ENCODE measurements at places on chromosomes 5 and 9.

- DNase-seq = no peak
Measured at GRCh38 chr9:4748612-4749011, 7.6 kb upstream of the AK3 start.

DNA sequence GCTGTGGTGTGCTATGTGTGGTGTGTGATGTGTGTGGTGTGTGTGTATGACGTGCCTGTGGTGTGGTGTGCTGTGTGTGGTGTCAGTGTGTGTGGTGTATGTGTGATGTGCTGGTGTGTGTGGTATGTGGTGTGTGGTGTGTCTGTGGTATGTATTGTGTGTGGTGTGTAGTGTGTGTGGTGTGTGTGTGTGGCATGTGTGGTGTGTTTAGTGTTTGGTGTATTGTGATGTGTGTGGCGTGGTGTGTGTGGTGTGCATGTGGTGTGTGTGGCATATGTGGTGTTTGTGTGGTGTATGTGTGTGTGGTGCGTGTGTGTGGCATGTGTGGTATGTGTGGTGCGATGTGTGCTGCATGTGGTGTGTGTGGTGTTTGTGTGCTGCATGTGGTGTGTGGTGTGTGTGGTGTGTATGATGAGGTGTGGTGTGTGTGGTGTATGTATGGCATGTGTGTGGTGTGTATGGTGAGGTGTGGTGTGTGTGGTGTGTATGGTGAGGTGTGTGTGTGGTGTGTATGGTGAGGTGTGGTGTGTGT lies 18.3 kb upstream of the RNU6ATAC start:
- DNase-seq = peak; percentile 9

GRCh38 chr9:32502464-32502863 lies 23.5 kb downstream of the RIGI start:
- no peak for DNase-seq

DNA sequence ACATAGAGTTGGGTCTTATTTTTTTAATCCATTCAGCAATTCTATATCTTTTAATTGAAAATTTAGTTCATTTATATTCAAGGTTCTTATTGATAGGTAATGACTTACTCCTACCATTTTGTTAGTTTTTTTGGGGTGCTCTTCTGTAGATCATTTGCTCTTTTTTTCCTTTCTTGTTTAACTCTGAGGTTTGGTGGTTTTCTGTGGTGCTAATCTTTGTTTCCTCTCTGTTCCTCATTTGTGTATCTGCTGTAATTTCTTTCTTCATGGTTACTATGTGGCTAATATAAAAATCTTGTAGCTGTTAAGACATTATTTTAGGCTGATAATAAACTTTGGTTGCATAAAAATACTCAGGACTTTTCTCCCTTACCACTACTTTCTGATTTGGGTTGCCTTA lies 181.6 kb upstream of the DMRTA1 start:
- DNase-seq = no peak

GRCh38 chr9:129160712-129161533 lies 17.1 kb downstream of the IER5L start:
- DNase-seq = no peak

DNA sequence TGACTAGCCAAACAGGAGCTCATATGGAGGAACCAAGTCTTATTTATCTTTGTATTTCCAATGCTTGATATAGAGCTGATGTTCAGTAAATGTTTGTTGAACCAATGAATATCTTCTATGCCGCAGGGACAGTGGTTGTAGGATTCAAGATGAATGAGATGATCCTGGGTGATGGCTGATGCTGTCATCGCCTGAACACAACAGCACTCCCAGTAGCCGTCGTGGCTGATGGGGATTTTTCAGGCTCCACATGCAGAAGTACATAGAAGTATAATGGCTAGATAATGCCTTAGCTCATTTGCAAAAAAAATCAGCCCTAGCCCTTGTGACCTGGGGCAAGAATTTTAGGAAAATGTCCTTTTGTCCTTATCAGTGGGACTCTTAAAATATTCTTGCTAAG lies 69.0 kb upstream of the OR13F1 start:
- no peak for DNase-seq

DNA sequence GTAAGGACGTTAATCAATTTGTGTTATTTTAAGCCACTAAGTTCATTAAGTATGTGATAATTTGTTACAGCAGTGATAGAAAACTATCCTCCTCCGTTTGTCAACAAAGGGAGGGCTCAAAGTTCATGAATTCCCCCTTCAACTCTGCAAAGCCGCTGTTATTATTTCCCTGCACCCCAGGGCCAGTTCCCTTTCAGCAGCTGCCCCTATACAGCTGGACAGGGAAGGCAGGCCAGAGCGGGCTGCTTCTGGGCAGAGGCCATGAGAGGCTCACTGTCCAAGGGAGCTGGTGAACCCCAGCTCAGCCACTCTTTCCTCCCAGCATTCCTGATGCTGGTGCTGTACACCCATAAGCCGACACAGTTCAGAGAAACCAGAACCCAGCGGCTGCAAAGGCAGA lies 102.4 kb upstream of the GPR151 start:
- DNase-seq = no peak

- no peak for DNase-seq
Measured at GRCh38 chr5:72673623-72674022, 142.8 kb upstream of the TNPO1 start.

- DNase-seq = no peak
Measured at GRCh38 chr9:72791436-72791835, 161.4 kb downstream of the ALDH1A1 start.

Measured in H7 (cell line).